ENCODE measurements at places on chromosomes 12 and 14.
A peak's percentile ranks its signal among the peaks of the same experiment; 100 is the strongest.

DNA sequence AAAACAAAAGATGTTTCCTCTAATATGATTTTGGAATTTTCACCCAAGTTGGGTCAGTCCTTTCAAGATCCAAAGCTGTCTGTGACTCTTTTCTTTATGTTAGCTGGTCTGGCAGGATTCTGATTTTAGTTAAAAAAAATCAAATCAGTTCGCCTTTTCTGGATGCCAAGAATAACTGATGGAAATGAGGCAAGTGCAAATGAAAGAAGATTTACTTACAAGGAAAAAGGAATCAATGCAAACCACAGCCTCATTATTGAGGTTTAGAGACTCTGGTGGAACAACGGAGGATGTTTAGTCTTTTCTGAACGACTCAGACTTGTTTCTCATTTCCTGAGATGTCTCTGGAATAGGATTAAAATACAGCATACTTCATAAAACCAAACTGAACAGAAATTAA, 117.0 kb upstream of the DYRK2 start:
- DNase-seq = no peak

- no peak for DNase-seq
Measured at GRCh38 chr12:63989301-63989845, 144.9 kb downstream of the SRGAP1 start.

GRCh38 chr12:43551279-43551970, 578 bp downstream of the ADAMTS20 start:
- peak; percentile 19 for DNase-seq

DNA sequence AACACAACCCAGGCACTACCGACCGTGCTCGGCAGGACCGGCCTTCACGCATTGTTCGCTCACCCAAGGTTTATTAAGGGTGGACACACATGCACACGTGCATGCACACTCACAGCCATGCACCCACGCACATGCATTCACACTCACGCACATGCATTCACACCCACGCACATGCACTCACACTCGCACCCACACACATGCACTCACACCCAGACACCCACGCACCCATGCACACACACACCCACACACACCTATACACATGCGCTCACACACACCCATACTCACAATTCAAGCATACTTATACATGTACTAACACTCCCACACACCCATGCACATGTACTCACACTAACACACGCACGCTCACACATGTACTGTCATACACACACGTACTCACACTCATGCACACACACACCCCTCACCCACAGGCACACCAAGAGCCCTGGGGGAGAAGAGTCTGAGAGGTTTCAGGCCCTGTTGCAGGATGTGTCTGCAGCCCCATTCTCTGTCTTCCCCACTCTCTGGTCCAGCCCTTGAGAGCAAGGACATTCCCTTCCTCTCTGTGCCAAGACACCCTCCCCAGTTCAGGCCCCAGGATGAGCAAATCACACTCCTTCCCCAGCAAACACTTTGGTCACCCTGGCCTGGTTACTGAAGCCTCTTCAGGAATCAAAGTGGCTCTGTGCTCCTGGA, 49.4 kb upstream of the BCL11B start:
- DNase-seq = no peak

DNA sequence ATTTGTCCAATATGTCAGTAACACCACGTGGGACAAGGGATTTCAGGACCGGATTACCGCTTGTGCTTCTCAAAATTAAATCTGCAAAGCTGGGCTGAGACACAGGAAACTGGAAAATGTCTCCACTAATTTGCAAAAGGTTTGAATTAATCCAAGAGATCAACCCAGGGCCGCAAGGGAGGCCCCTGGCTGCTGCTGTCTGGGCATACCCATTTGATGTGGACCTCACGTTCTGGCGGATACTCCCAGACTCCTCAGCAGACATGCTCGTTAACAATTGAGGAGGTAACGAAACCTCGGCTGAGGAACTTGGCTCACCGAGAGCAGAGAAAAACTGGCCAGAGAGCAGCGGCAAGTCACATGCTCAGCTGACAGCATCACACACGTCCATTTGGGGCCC, 180.6 kb downstream of the SLC15A4 start:
- no peak for DNase-seq

DNA sequence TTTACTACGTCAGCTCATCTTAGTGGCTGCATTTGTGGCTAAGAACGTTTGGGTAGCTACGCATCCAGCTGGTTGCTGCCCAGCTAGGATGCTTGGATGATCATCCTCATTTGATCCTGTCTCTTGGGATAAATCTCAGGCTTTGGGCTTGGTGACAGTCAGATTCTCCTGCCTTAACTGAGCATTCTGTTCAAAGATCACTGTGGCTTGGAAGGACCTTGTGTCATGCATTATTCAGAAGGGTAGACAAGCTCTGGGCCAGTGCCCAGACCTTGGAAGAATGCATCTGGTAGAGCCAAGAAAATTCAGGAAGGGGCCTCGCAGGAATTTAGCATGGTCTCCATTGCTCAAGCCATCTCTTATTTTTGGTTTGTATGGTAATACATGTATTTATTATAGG, 188.4 kb downstream of the NRXN3 start:
- DNase-seq = no peak

GRCh38 chr12:105331805-105332251, 1.3 kb downstream of the C12orf75 start:
- peak; percentile 67 for DNase-seq

DNA sequence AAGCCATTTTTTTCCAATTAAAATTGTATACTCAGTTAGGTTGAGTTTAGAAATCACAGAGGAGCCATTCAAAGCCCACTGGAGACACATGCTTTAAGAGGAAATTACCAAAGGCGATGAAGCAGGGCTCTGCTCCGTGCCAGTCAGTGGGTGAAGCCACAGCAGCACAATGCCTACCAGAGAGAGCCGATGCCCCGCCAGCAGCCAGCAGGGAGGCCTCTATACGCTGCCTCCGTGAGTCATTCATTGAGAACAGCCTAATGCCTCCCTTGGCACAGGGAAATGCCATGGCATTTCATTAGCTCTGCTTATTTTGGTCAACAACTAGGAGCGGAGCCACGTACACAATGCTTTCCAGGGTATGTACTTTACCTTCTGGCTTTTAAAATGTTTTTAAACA, 197.8 kb upstream of the FRMD6 start:
- no peak for DNase-seq

Measured in CD8-positive, alpha-beta T cell (primary cell).